Progenitor cell of endocrine pancreas (in vitro differentiated cells): ENCODE measurements at places on chromosomes 6 and 20. TPM values are rescaled to one million over a fixed set of nuclear protein-coding genes. Genes with fewer than 3 reads are reported as not detected.

The CPXM1 gene
- 130 and 131 TPM in 2 replicates for total RNA-seq

The PROKR2 gene
- total RNA-seq, result not detected in 2 replicates

The CST11 gene
- total RNA-seq, result not detected in 2 replicates

The MTRF1L gene
- 17.5 and 18.4 TPM in 2 replicates for total RNA-seq

The MACROD2 gene
- total RNA-seq, result 6.4 and 7.6 TPM in 2 replicates

The HLA-DRB1 gene
- total RNA-seq, result 4.6 and 7.7 TPM in 2 replicates

The SNX3 gene
- total RNA-seq, result 84.1 and 95.5 TPM in 2 replicates

The PPP1R18 gene
- total RNA-seq, result 22.5 and 25.4 TPM in 2 replicates

The C4B gene
- total RNA-seq, result 6.6 and 8.4 TPM in 2 replicates

The C20orf144 gene
- 0.27 TPM in 1 of 2 replicates, not detected in the other for total RNA-seq

The C6orf163 gene
- 5.7 and 7.1 TPM in 2 replicates for total RNA-seq

The HLA-DQA1 gene
- not detected in 2 replicates for total RNA-seq

The COX4I2 gene
- not detected in 2 replicates for total RNA-seq

The TCP11 gene
- total RNA-seq, result not detected in 2 replicates

The FOXF2 gene
- not detected in 2 replicates for total RNA-seq

The CTCFL gene
- not detected in 2 replicates for total RNA-seq

The TLDC2 gene
- 0.34 and 0.38 TPM in 2 replicates for total RNA-seq

The IRAK1BP1 gene
- total RNA-seq, result 10.6 and 10.7 TPM in 2 replicates

The SPACA1 gene
- not detected in 2 replicates for total RNA-seq

The CRISP3 gene
- total RNA-seq, result not detected in 2 replicates

The MRPS26 gene
- total RNA-seq, result 74.3 and 75.1 TPM in 2 replicates

The MAP7 gene
- 90.3 and 101 TPM in 2 replicates for total RNA-seq

The MYO6 gene
- total RNA-seq, result 105 and 110 TPM in 2 replicates

The PBOV1 gene
- total RNA-seq, result not detected in 2 replicates

The CST5 gene
- total RNA-seq, result not detected in 2 replicates

The BTNL2 gene
- total RNA-seq, result not detected in 2 replicates

The MATN4 gene
- total RNA-seq, result 0.20 TPM in 1 of 2 replicates, not detected in the other

The ELOVL2 gene
- 5.6 and 6.0 TPM in 2 replicates for total RNA-seq

The PARD6B gene
- 29.7 and 32.9 TPM in 2 replicates for total RNA-seq

The SLC17A3 gene
- 0.34 and 0.58 TPM in 2 replicates for total RNA-seq

The C6orf141 gene
- total RNA-seq, result 9.4 and 12.3 TPM in 2 replicates

The TINAG gene
- not detected in 2 replicates for total RNA-seq

The ERVFRD-1 gene
- total RNA-seq, result not detected in 2 replicates

The SLC22A2 gene
- total RNA-seq, result not detected in 2 replicates

The SLC16A10 gene
- 7.0 and 8.1 TPM in 2 replicates for total RNA-seq

The NRSN2 gene
- 28.9 and 33.0 TPM in 2 replicates for total RNA-seq

The MANEA gene
- total RNA-seq, result 10.8 and 12.4 TPM in 2 replicates

The CPNE5 gene
- total RNA-seq, result 0.16 and 0.24 TPM in 2 replicates

The TSBP1 gene
- total RNA-seq, result not detected in 2 replicates

The PLCB1 gene
- 16.2 and 18.0 TPM in 2 replicates for total RNA-seq

The TMEM200A gene
- total RNA-seq, result 13.0 and 13.6 TPM in 2 replicates

The MAK gene
- 1.3 TPM in 2 replicates for total RNA-seq

The RWDD2A gene
- 7.1 and 7.6 TPM in 2 replicates for total RNA-seq

The FOXC1 gene
- 0.46 and 1.1 TPM in 2 replicates for total RNA-seq

The ATAT1 gene
- 71.2 and 74.2 TPM in 2 replicates for total RNA-seq

The HCRTR2 gene
- not detected in 2 replicates for total RNA-seq

The CCR6 gene
- total RNA-seq, result not detected in 2 replicates

The ELOVL4 gene
- 5.9 and 6.2 TPM in 2 replicates for total RNA-seq

The BPI gene
- total RNA-seq, result not detected in 2 replicates
